ENCODE measurements at places on chromosomes 2 and 18.

DNA sequence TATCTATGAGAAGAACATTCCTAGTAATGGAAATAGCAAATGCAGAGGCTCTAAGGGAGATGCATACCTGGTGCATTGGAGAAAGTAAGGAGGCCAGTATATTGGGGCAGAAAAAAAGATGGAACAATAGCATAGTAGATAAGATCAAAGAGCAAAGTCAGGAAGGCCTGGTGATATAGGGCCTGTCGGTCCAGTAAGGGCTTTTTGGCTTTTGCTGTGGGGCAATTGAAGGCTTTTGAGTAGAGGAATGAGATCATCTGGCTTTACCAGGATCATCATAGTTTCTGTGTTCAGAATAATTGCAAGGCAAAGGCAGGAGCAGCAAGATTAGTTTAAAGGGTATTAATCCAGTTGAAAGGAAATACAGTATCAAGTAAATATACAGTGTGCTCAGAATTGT, 111.8 kb downstream of the EHBP1 start:
- no peak for DNase-seq

GRCh38 chr2:127465258-127465657, 47.0 kb downstream of the PROC start:
- DNase-seq: no peak

GRCh38 chr2:142180820-142181533, 50.2 kb upstream of the LRP1B start:
- no peak for DNase-seq

GRCh38 chr2:101751276-101751815, 53.8 kb downstream of the MAP4K4 start:
- no peak for DNase-seq

- DNase-seq: no peak
Measured at GRCh38 chr18:52541056-52541455, 201.1 kb downstream of the DCC start.

DNA sequence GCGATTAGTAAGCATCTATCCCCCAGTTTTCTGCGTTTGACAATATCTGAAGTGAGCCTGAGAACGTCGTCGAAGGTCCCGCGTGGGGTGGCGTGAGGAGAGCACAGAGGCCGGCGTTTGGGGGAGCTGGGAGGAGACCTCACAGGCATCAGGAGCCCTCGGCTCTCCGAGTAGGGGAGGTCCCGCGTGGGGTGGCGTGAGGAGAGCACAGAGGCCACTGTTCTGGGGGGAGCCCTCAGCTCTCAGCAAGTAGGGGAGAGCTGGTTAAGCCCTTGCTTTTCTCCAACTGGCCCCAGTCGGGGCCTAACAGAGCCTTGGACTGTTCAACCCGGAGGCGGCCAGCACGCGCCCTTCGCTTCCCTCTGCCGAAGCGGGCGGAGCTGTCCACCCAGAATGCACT, 134.3 kb downstream of the NFATC1 start:
- DNase-seq: no peak

- DNase-seq: no peak
Measured at GRCh38 chr2:54840559-54841468, 117.4 kb downstream of the EML6 start.

DNA sequence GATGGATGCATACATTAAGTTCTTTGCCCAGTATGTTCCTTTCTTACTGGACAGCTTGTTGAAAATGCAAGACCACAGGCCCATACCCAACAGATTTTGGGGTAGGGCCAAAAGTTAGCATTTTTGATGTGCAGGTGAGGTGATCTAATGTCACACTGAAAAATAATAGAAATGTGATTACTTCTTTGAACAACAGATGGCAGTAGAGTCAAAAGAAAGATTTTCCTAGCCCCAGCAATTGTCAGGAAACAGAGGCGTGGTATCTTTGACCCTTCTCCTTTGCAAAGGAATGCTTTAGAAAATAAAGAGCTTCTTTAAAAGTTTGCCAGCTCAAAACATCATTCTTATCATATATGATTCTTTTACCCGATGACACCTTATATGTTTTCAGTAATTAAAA, 343.6 kb upstream of the SYT4 start:
- no peak for DNase-seq

GRCh38 chr2:190404487-190404886, 3.7 kb upstream of the MFSD6 start:
- DNase-seq: no peak

- DNase-seq: no peak
Measured at GRCh38 chr2:24887307-24887874, 32.6 kb downstream of the ADCY3 start.

DNA sequence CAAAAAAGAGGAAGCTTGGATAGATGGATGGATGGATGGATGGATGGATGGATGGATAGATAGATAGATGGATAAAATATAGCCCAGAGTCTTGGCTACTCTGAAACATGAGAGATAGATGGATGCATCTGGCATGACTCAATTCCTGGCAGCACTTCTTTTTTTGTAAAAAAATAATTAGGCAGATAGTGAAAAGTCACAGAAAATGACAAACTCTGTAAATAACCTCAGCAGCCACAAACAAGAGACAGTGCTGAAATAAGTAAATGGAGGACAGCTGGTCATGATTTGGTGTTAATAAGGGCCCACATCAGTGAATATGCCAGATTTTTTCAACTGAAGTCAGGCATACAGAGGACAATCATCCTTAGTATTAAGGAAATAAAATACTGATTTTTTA, 585.0 kb upstream of the GCFC2 start:
- no peak for DNase-seq

Measured in NCI-H187 (cell line).